Stimulated activated CD8-positive, alpha-beta memory T cell treated with anti-CD3 and anti-CD28 coated beads, Interleukin-15, amount 100 ng/mL, for 4 hours (primary cell): ENCODE measurements at places on chromosomes 4 and X.

GRCh38 chrX:128105659-128106058, 53.5 kb upstream of the ACTRT1 start:
- DNase-seq, result no peak

- no peak for DNase-seq
Observed at GRCh38 chrX:30888526-30889146, 418 bp downstream of the TAB3 start.

DNA sequence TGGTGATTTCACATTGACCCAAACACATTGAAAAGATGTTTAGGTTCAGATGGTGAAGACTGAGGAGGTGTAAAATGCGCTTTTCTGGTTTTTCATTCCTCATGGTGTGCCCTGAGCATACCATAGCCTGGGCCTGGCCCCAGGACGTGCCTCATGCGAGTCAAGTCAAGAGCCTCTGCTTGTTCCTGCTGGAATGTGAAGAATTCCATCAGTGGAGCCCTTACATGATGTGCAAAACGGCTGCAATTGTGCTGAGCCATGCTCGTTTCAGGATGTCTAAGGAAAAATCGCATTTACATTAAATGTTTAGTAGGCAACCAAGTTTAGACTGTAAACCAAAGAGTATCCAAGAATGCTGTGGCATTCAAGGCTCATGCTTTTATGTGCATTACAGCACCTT, 34.9 kb downstream of the GYG2 start:
- DNase-seq, result no peak

DNA sequence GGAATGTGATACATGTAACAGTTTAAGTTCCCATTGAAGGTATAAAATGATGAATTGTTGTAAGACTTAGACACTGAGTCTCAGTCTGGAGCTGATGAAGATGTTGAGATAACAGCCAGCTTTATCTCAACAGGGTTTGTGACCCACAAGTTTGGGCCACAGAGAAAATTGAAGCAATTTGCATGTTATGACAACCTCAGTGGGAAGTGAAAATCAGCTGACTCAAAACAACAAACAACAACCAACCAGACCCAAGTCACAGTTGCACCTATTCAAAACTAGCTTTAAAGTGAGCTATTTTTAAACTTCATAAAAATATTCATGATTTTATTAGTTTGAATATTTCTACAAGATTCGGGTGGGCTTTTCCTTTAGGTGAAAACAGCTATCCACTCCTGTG, 8.0 kb downstream of the SFRP2 start:
- no peak for DNase-seq

DNA sequence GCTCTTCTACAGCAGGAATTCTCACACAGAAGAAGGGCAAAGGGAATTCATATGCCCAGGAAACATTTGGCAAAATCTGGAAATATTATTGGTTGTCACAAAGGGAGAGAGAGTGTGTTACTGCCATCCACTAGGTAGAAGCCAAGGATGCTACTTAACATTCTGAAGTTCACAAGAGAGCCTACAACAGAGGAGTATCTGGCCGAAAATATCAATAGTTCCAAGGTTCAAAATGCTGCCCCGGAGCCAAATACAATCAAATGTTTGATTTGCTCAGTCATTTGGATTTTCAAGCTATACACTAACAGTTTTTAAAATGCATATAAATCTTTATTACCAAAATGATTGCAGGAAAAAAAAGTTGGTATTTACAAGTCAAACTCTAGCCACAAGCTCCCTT, 18.8 kb downstream of the OTUD4 start:
- DNase-seq, result no peak

GRCh38 chr4:26406346-26406975, 83.8 kb downstream of the CCKAR start:
- DNase-seq, result no peak

DNA sequence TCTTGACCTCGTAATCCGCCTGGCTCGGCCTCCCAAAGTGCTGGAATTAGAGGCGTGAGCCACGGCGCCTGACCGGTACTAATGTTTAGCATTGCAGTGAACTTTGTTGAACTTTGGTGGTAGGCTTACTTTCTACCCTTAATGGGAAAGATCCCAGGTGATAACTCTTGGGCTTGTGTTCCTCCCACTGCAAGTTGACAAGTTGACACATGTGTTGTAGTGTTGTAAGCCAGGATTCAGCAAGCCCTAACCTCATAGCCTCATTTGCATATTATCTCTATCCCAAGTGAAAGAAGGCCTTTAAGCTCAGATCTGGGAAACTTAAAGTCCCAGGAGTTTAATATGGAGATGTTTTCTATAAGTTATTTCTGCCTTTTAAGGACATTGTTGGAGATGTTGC, 80.0 kb upstream of the CLCN4 start:
- no peak for DNase-seq

DNA sequence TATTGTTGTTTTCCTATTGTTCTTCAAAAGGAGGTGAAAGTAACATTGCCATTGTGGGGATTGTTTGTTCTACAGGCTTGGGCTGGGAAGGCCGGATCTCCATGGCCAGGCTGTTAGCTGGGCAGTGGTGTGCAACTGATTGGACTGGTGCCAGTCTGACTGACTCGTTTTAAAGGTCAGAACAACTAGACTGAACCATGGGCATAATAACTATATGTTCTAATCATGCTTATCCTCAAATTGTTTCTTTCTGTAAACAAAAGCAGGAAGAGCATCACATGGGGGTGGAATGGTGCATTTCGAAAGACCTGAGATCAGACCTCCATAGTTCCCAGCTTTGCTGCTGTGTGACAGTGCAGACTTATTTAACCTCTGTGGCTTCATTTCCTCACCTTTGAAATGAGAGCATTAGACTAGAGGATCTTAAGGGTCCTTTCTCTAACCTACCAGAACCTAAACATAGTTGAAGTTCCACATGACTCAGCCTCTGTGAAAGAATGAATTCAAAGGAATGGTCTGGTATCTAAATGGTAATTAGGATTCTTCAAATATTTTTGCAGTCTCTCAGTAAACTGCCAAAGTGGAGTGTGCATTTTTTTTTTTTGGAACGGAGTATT, 66.7 kb upstream of the PGRMC2 start:
- no peak for DNase-seq

- DNase-seq, result no peak
Observed at GRCh38 chr4:67714248-67714583, 13.3 kb upstream of the UBA6 start.

- DNase-seq, result peak; percentile 42
Observed at GRCh38 chr4:7649741-7650531, 215.2 kb upstream of the PSAPL1 start.
